HFFc6 (cell line): ENCODE measurements at places on chromosomes 4 and X. TPM values are rescaled to one million over a fixed set of nuclear protein-coding genes. Genes with fewer than 3 reads are reported as not detected.
A peak's percentile ranks its signal among the peaks of the same experiment; 100 is the strongest.

The PRRG1 gene
- 9.8 to 11.8 TPM (median 11.3 TPM) in 3 replicates for total RNA-seq

The GPR82 gene
- not detected in 3 replicates for total RNA-seq

The PPEF1 gene
- not detected in 3 replicates for total RNA-seq

The RADX gene
- total RNA-seq: 0.13 to 0.26 TPM (median 0.24 TPM) in 3 replicates

The FABP2 gene
- total RNA-seq: not detected in 3 replicates

The CC2D2A gene
- total RNA-seq: 18.4 to 22.6 TPM (median 19.3 TPM) in 3 replicates

The CPLX1 gene
- 0.18 to 0.22 TPM in 2 of 3 replicates, not detected in the other for total RNA-seq

The PPP1R2C gene
- not detected in 2 replicates for total RNA-seq

The ZNF827 gene
- 17.9 to 18.5 TPM (median 18.3 TPM) in 3 replicates for total RNA-seq

The OPHN1 gene
- 8.4 to 12.5 TPM (median 8.9 TPM) in 3 replicates for total RNA-seq

- no peak for DNase-seq
These were observed 504.1 kb upstream of the NR3C2 start for GRCh38 chr4:148946271-148946670.

- DNase-seq: no peak
These were observed 7.7 kb upstream of the HAND2 start for GRCh38 chr4:173537613-173538147.

DNA sequence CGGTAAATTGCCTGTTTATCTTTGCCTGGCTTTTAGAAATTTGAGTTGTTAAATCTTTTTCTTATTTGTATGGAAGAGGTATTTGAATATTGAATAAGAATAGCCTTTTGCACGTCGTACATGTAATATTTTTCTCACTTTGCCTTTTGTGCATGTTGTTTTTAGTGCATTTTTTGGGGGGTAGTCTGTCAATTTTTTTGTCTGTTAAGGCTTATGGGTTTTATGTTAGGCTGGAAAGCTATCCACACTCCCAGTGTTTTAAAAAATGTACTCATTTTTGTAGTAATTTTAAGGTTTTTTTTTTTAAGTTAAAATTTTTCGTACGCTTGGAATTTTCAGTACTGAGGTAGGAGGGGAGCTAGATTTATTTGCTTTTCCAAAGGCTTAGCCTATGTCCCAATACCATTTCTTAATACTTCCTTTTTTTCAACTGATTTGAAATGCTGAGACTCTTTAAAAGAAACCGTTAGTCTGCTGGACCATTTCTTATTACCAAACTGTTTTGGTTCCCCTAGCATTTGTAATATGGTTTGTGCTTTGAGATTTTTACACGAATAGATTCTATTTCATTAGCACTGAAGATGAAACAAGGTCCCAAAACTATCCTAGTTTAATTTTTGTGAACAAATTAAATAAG is 1.3 kb downstream of the HERC5 start:
- DNase-seq: no peak

GRCh38 chr4:185729391-185729804 is 82.6 kb downstream of the SORBS2 start:
- DNase-seq: no peak

DNA sequence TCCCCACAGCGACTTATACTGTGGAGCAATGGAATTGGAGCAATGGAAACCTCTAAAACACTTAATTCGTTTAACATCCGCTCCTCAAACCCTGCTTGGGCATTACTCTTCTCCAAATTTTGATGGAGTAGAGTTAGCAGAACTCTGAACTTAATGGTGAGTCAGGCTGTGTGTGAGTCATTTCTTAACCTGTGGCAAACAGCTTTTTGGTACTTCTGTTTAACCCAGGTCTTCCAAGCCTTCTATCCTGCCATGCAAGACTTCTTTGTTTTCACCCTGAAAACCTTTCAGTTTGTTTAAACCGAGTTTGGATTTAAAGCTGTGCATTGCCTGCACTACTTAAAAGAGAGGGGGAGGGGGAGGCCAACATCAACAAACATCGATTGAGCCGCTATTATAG is 3.6 kb upstream of the AMOT start:
- no peak for DNase-seq

DNA sequence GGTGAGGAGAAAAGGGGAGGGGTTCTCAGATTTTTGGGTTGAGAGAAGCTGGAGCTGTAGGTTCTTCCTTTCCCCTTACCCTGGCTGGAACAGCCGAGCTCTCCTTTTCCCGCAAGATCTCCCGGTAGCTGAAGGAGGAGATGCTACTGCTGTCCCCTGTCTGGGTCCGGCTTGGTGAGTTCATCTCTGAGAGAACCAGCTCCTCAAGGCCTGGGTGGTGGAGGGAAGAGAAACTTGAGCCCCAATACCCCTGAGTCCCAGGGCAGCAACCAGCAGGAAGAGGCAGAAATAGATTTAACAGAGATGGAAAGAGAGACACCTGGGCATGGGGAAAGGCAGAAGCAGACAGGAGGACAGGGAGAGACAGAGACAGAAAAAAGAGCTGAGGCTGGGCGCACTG is 6.6 kb upstream of the KCND1 start:
- no peak for DNase-seq

GRCh38 chrX:10649265-10649664 is 28.9 kb upstream of the MID1 start:
- no peak for DNase-seq

DNA sequence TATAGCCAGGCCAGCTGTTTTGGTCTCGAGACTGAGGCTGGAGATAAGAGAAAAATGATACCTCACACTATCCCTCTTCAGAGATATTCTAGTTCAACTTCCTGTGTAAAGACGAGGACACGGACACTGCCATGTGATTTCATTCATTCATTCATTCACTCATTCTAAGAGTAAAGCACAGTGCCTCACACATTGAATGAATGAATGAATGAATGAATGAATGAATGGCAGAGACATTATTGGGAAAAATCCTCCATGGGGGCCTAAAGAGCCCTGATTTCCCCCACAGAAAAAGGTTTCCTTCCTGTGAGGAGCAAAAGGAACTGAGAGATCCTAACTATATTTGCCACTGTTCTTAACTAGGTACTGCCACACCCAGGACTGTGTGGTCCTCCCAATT is 183.4 kb upstream of the MAP3K15 start:
- no peak for DNase-seq

DNA sequence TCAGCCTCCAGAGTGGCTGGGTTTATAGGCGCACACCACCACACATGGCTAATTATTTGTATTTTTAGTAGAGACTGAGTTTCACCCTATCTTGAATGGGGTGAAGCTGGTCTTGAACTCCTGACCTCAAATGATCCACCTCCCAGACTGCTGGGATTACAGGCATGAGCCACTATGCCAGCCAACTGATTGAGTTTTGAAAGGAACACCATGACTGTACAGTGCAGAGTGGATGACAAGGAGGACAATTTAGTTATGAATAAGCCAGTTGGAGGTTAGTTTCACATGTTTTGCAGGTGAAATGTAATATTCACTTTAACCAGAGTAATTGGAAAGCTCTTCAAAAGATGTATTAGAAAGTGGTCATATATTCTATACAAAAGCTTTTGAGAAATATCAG is 60.8 kb downstream of the PCDH18 start:
- no peak for DNase-seq

DNA sequence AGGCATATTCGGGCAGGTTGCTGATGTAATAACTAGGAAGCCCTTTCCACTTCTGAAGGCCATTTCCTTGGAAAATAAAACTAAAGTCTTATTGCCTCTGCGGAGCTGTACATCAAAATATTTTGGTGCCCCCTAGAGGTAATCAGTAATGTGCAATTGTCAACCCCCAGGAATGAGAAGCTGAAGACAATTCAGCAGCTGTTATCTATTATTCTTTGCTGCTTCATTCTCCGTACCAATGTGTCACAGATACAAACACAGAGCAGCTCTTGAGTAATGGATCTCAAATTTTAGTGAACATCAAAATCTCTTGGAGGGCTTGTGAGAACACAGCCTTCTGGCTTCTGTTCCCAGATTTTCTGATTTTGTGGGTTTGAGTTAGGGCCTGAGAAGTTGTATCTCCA is 3.5 kb upstream of the SLIT2 start:
- DNase-seq: peak; percentile 89

DNA sequence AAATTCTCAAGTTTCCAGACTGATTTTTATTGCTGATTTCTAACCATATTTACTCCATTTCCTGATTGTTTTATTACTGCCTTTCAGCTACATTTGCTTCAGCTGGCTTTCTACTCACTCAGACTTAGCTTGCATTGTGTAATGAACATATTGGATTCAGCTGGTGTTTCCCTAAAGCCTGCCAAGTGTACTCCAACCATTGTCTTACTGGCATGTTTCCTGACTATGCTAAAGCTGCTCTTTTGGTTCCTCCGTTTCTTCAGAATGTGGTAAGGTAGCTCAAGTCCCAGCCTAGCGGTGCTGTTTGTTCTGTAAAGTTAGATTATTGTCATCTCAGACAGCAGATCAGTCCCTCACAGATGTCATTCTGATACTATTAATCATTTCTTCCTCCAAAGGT is 53.1 kb upstream of the GLRA2 start:
- no peak for DNase-seq

DNA sequence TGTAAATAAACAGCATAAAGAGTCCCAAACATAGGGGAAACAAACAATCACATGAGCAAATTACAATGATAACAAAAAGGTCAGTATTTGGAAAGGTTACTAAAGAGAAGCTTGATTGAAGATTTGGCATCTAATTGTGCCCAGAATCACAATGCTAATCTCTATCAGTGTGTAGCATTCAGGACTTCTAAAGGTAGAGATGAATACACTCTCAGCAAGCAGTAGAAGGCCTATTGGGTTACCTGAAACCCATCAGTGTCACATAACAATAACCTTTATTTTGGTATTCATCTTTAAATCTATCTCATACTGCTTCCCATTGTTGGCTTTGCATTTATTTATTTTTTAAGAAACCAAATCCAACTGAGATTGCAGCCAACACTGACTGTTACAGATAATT is 319.5 kb downstream of the ACTRT1 start:
- DNase-seq: no peak

DNA sequence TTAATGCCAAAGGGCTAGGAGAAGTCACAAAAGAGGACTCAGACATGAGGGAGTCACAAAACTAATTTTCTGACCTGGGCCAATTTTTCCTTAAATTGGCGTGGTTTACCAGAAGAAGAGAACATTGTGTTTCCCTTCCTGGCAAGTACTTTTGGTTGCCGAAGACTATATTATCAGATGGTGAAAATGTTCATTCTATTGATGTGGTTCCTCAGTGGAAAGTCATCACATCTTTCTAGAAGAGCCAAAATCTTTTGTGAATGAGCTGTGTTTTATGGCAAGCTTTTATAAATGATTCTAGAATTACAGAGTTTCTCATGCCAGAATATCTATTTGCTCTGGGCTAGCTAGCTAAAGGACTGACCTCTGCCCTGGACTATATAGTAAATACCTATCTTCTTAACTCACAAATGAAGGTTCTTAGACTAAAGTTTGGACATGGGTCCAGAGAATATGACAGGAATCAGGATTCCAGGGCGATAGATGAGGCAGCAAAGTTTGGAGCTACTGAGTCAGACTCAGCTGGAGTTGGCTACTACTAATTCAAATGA is 288.9 kb downstream of the IL1RAPL2 start:
- DNase-seq: no peak

GRCh38 chr4:168384437-168385141 is 66.0 kb upstream of the DDX60 start:
- peak; percentile 9 for DNase-seq

- DNase-seq: no peak
These were observed 29.2 kb downstream of the SMIM14 start for GRCh38 chr4:39609454-39609931.

DNA sequence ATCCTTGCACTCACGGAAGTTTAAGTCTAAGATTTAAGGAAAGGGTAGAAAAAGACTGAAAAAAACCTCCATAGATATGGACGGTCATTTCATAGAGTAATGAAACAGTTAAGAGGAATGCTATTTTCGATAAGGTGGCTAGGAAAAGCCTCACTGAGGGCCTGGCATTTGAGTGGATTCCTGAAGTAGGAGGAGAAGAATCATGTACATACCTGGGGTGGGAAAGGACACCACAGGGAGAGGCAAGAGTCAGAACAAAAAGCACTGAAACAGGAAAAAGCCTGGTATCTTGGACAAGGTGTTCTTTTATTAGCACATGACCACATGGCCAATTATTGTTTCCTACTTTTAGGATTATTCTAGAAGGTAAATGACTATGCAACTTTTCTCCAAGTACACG is 547.2 kb upstream of the DIPK2B start:
- no peak for DNase-seq

DNA sequence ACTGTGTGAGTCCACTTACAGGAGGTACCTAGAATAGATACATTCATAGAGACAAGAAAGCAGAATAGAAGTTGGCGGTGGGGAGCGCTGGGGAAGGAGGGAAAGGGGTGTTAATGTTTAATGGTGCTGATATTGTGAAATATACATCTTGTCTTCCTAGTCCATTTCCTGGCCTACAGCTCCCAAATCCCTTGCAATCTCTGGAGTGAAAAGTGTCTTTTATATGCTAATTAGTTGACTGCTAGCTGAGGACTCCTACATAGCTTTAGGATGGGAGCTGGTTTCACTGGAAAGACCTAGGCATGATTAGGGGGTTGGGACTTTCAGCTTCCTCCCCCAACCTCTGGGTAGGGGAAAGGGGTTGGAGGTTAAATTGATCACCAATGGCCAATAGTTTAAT is 36.0 kb downstream of the FUNDC1 start:
- DNase-seq: no peak

GRCh38 chr4:152101556-152102435 is 341.0 kb upstream of the GATB start:
- DNase-seq: peak; percentile 55

DNA sequence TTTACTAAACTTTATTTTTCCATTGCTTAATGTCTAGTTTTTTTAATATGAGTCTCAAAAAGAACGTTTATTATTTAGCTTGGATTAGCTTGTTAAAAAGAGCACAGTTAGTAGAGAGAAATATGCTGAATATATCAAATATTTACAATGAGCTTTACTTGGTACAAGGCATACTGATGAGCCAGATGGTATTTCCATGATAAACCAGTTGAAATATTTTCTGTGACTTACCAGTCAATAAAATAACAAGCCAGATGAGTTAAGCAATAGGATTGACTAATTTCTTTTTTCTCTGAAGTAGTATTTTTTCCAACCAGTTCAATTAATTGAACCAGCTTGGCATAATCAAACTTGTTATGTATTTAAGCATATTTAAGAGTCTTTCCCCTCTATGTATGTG is 134.1 kb downstream of the KLHL34 start:
- DNase-seq: no peak

DNA sequence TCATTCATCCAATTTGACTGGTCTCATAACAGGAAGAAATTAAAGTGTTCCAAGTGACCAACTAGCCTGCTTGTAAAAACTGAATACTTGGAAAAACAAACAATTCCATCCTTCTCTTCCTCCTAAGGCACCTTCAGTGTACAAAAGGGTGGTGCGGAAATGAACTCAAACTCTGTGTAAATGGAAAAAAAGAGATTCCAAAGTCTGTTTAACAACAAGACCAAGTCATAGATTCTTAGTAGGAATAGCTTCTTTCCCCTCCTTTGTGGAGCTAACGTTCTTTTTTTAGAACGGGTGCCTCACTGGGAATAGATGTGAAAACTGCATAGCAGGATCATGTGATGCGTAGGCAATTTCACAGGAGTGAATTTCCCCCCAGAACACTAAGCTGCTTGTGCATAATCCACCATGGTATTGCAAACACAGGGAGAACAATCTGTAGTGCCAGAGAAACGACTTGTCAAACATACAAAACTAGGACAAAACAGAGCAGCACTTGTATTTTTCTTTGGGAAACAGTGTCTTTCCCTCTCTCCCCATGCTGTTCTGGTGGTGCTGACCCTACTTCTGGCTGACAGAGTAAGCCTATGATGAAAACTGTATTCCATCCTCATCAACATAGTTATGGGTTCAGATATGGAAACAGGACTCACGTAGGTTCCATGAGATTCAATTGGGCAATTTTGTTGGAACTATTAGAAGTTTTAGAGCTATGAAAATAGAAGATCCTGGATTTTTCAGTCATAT is 13.2 kb upstream of the SOD3 start:
- DNase-seq: peak; percentile 22

- DNase-seq: no peak
These were observed 4.5 kb downstream of the RAB39B start for GRCh38 chrX:155259752-155260151.
